ENCODE measurements at places on chromosomes 13 and 19. TPM values are rescaled to one million over a fixed set of nuclear protein-coding genes. Genes with fewer than 3 reads are reported as not detected.
A peak's percentile ranks its signal among the peaks of the same experiment; 100 is the strongest.

GRCh38 chr13:20142023-20142926 is 18.6 kb downstream of the GJA3 start:
- no peak for DNase-seq

- peak; percentile 66 for DNase-seq
Observed at GRCh38 chr19:18644196-18645034, 7.6 kb downstream of the KLHL26 start.

DNA sequence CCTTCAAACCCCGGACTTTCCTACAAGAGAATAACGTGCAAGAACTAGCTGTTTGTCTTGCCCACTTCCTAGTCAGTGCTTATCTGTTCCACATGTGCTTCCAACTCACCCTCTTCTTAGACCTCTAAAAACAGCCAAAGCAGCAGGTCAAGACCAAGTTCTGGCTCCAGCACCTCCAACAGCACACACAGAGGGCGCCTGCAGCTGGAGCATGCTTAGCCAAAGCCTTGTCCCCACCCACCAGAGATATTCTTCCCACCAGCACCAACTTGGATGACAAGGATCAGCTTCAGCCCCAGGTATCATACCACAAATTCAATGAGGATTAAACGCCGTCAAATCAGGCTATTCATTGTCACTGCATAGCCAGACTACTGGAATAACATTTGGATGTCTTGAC is 17.9 kb downstream of the RCBTB1 start:
- DNase-seq: no peak

THSD8 gene
- 9.0 TPM for total RNA-seq

DNA sequence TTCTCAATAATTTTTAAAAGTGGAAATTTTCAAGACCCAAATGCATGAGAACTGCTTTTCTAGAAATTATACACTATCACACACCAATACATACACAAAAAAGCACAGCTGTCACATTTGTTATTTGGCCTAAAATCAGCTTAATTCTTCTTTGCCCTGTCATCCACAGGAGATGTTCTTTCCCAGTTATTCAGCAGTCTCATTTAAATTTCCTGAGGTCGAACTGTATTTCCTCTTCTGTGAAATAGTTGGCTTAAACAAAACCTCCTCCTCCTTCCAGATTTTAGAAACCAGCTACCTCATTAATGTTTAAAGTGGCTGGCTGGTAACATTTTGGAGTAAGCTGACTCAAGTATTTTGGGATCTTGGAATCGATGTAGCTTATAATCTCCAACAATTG is 39.1 kb downstream of the SMAD9 start:
- DNase-seq: no peak

- peak; percentile 55 for DNase-seq
Observed at GRCh38 chr19:7869453-7869909, 4.7 kb downstream of the PRR36 start.

- DNase-seq: no peak
Observed at GRCh38 chr19:35309481-35310279, 17.7 kb downstream of the MAG start.

ZNF418 gene
- 0.14 TPM for total RNA-seq

DNA sequence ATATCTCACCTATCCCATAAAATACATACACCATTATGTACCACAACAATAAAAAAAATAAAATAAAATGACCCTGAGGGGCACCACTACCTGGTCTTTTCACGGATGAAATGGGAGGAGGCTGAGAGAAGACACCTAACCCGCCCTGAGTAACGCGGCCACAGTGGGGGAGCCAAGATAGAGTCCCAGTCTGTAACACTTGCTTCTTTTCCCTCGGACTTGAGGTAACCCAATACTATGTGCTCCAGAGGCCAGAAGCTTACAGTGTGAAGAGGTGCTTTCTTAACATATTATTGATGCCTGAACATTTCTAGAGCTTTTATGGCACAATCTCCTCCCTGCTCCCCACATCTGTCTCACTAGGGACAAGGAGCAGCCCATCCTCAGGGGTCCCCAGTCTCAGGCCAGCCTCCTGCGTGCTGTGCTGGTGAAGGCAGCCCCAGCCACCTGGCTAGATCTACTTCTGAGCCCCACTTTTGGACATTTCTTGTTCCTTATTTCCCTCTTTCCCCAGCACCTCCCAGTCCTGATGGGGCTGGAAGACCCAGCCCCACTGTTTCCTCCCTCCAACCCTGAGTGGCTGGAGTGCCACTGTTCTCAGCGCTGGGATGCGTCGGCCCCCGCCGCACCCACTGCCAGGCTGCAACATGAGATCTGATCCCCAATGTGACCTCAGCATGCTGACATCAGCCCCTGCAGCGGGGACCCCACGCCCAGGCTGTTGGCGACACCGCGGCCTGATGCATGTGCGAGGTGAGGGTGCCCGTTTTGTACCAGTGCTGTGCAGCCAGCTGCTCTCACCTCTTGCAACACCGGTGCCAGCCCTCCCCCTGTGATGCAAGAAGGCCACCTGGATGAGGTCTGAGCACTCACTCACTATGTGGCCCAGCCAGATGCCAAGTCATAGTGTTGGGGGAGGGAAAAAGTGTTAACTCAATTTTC is 143.3 kb downstream of the DCLK1 start:
- DNase-seq: no peak

Measured in Karpas-422 (cell line).